Muscle of leg (tissue), 16 donors: ENCODE measurements at places on chromosomes 6 and 20.

GRCh38 chr6:39111280-39111679 lies 3.7 kb downstream of the SAYSD1 start:
- no peak for DNase-seq

- DNase-seq: no peak
Observed at GRCh38 chr6:154604119-154604518, 93.6 kb upstream of the CNKSR3 start.

DNA sequence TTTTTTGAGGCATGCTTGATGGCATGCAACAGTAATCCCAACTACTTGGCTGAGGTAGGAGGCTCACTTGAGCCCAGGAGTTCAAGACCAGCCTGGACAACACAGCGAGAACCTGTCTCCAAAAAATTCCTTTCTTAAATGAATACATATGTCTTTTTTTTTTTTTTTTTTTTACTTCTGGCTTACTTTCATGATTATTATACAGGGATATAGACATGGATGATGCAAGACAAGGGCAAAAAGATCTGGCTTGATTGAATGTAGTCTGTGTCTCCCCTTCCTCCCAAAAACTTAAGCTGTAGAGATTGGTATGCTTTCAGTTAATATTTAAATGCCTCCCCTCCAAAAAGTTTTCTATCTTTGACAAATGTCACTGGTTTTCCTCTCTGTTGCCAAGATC lies 7.6 kb downstream of the SNX3 start:
- no peak for DNase-seq

GRCh38 chr6:36116066-36116864 lies 14.0 kb upstream of the MAPK13 start:
- no peak for DNase-seq

DNA sequence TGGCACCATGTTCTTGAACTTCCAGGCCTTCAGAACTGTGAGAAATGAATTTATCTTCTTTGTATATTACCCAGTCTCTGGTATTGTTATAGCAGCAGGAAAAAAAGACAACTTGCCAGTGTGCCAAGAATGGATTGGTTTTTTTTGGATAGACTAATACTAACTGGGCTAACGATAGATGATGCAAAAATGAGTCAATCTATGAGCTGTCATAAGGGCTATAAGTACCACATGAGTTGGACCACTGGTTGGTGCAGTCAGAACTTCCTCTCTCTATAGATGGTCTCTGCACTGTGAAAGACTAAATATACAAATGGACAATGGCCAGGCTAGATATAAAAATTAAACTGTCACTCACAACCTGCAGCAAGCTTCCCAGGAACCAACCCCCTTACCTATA lies 87.6 kb upstream of the COL21A1 start:
- no peak for DNase-seq

- no peak for DNase-seq
Observed at GRCh38 chr6:147345902-147346301, 141.7 kb downstream of the STXBP5 start.

DNA sequence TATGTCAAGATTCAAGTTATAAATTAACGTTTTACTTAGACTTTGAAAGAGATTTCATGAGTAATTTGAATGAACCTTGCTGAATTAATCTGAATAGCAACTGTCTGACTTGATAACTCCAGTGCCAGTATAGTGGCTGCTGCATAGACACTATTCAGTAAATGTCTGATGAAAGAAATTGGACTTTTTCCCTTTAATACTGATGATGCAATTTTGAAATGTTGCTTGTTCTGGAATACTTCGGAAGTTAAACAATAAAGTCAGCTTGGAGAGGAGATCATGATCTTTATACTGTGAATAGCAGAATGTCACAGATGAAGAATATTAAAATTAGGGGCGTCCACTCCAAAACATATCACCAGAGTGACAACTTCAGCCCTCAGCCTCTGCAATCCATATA lies 3.6 kb upstream of the PGBD1 start:
- no peak for DNase-seq

- no peak for DNase-seq
Observed at GRCh38 chr6:136811272-136811671, 11.1 kb upstream of the PEX7 start.

- DNase-seq: no peak
Observed at GRCh38 chr6:16184129-16184528, 54.3 kb upstream of the GMPR start.

GRCh38 chr20:13173201-13173600 lies 47.9 kb upstream of the ISM1 start:
- no peak for DNase-seq

GRCh38 chr6:89254569-89254968 lies 37.4 kb upstream of the GABRR1 start:
- no peak for DNase-seq

- no peak for DNase-seq
Observed at GRCh38 chr20:36407199-36407733, 101.1 kb downstream of the DLGAP4 start.

DNA sequence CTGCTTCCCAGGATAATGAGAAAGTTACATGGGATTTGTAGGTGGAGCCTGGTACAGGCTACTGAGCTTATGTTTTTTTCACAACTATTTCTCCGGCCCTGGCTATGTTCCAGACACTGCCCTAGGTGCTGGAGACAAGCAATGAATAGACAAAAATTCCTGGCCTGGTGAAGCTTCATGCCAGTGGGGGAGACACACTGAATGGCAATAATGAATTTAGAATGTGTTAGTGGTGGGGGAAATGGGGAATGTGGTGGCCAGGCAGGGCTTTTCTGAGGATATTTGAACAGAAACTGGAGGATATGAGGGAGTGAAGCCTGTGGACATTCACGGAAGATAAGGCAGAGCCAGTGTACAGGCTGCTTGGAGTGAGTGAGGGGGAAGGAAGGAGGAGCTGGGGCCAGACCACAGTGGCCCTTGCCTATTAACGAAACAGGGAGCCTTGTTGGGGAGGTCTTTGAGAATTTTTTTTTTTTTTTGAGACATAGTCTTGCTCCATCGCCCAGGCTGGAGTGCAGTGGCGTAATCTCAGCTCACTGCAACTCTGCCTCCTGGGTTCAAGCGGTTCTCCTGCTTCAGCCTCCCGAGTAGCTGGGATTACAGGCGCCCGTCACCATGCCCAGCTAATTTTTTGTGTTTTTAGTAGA lies 6.6 kb downstream of the FOXS1 start:
- no peak for DNase-seq

- DNase-seq: no peak
Observed at GRCh38 chr6:165119231-165120020, 190.0 kb downstream of the C6orf118 start.

GRCh38 chr6:13422681-13423221 lies 64.6 kb downstream of the GFOD1 start:
- DNase-seq: no peak

GRCh38 chr6:135021310-135022049 lies 33.1 kb downstream of the HBS1L start:
- no peak for DNase-seq

DNA sequence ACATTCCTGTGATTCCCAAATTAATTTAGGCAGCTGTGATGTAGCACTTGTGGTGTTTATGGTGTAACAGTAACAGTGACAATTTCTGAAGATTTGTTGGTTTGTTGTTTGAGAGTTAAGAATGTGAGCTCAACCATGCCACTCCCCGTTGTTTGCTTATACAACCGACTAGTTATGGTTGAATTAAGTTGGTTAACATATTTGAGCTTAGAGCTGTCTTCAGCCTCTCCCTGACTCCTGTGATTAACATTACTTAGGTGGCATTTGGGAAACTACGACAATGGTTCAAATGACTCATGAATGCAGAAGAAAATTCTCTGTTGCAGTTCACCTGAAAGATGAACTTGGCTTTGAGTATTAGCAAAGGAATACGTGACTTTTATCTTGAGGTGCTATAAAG lies 35.9 kb upstream of the PRL start:
- no peak for DNase-seq

DNA sequence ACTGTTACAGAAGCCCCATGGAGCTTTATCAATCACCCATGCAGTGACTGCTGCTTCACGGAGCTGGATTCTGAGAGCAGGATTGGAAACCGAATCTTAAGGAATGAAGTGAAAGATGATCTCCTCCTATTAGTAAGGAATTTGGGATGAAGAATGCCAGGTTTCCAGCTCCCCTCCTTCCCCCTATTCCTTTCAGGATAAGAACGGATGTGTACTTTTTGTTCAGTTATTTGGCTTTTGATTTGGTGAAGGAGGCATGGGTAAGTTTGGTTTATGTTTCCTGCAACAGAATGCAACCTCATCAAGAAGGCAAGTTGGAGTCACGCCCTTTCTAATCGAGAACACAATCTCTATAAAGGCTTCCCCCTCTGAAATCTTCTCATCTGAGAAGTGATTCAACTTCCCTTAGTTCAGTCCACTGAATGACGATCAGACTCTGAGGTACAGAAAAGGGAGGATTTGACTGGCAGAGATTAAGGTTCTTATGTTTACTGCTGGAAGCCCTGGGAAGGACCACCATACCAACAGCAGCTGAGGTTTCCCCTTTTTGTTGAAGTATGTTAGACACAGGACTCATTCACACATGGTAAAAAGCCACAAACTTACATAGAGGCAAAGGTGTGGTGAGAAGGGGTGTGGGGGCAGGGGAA lies 5.5 kb downstream of the ELMO2 start:
- peak; percentile 75 for DNase-seq

GRCh38 chr6:43570876-43571441 lies 4.9 kb downstream of the XPO5 start:
- DNase-seq: no peak

DNA sequence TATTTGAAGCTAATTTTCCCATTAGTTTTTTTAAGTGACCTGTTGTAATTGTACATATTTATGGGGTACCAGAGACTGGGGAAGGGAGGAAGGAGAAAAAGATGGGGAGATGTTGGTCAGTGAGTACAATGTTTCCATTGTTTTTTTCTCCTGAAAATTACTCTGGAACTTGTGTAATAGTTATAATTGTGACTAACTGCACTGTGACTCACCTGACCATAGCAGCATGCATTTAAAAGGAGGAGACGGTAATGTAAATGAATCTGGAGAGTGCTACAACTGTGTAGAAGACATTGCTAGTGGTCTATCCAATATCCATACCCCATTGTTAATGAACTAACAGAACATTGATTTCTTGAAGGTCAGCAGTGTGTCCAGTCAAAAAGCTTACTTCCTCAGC lies 133.4 kb downstream of the RFPL4B start:
- DNase-seq: no peak

- DNase-seq: no peak
Observed at GRCh38 chr20:47326658-47327268, 29.7 kb downstream of the ZMYND8 start.

DNA sequence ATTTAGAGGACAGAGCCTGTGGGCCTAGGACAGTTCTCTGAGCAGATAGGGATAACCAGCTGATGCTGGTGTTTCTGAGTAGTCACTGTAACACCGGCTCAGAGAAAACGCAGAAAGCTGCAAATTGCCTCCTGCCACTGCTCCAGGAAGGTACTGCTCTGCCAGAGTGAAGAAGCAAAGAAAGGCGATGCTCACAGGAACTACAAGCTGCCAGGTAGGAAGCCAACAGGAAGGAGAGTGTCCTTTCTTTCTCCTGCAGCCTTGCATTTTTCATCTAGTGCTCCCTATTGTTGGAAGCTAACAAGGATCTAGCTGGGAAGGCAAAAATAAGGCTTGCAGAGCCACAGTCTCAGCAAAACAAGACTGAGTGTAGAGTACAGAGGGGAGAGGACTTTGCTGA lies 70.7 kb upstream of the RAB32 start:
- DNase-seq: no peak

DNA sequence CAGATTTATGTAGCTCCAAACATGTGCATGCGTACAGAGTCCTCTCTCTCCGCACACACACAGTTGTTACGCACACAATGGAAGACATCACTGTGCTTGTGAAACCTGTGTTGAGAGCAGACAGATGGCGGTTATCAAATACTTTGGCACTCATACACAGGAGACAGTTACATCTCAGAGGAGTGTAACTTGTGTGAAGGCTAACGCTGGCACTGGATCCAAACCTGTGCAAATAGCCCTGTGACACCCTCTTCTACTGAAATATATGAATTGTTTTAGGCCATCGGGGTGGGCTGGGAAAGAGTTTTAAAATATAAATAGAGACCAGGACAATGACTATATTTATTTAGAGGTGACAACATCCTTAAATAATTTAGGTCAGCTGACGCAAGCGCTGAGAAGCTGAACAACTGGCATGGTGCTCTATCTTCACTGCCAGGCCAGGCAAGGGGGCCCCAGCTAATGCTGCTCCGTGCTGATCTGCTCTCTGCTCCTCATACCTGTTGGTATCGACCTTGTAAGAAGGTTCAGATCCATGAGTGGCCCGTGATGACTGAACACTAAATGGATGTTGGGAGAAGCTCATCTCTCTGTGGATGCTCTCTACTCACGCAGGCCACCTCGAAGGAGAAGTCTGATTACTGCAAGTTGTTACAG lies 69.4 kb downstream of the FOXC1 start:
- peak; percentile 67 for DNase-seq

DNA sequence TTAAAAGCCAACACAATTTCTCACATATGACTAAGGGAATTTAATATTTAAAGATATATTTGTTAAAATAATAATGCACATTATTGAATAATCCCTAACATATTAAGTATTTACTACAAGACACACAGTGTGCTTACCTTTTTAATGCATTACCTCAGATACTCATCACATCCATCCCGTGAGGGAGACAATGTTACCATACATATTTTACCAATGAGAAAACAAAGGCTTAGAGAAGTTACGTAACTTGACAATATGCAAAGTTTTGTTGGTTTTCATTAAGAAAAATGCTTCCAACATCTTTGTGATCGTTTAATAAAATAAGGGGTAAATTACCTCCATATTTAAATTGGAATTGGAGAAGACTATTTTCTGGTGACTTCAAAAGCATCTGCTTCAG lies 4.3 kb downstream of the IFNGR1 start:
- no peak for DNase-seq

- DNase-seq: peak; percentile 55
Observed at GRCh38 chr6:44051515-44051914, 75.7 kb downstream of the MRPL14 start.

DNA sequence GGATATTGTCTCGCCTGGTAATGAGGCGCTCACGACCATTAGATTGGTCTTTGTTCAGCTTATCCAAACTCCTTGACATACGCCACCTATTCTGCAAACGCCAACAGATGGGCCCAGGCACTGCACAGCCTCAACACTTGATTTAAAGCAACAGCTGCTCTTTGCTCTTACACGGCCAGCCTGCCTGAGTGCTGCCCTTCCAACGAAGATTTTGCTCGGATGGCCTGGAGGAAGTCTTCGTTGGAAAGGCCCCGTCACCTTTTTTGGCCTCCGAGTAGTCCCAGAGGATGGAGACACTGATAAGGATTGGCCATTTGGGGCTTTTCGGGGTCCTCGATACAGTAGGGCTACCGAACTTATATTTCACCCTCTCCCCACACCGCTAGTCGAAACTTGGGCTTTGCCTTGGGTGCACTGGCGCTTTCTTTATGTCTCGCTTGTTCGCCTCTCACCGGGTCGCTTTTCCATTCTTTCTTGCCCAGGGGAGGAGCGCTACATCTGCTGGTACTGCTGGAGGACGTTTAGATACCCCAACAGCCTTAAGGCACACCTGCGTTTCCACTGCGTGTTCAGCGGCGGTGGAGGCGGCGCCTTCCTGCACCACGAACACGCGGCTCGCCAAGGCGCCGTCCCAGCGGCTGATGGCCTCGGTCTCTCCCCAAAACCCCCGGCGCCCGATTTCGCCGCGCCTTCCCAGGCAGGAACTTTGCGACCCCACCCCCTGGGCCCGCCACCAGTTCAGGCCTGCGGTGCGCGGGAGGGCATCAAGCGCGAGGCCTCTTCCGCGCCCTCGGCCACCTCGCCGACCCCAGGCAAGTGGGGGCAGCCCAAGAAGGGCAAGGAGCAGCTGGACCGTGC lies 6.1 kb downstream of the PRDM13 start:
- no peak for DNase-seq

GRCh38 chr20:16548068-16548672 lies 25.1 kb downstream of the KIF16B start:
- no peak for DNase-seq
